Activated CD8-positive, alpha-beta memory T cell treated with anti-CD3 and anti-CD28 coated beads for 1 hour (primary cell): ENCODE measurements at places on chromosomes 2 and 18.

DNA sequence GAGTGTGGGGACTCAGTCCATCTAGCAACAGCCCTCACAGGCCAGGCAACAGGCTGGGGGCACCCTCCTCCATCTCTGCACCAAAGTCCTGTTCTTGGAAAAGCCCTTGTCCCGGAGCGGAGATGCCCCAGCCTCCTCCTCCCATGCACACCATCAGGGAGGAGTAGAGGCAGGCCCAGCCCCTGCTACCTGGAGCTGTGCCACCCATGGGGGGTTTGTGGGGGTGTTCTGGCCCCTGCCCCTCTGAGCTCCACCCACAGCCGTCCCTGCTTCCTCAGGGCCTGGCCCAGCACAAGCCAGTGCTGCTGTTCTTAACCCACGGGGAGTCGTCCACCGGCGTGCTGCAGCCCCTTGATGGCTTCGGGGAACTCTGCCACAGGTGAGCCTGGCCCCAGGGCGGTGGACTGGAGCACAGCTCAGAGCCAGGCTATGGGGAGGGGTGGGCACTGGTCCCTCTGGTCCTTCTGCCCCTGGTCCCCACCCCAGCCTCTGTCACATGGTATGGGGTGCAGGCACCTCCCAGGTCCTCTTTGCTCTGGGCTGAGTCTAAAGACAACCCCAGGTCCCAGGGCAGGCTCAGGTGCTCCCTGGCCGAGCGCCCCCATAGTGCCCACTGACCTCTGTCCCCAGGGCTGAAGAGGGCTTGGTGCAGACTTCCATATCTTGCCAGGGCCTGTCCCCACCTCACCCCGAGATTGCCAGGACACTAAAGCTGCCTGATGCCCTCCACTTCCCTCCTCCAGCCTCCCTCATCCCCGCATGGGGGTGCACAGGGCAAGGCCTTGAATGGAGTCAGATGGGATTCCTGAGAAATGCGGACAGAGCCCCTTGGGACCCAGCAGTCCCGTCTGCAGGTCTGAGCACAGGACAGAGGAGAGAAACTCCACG lies 2.7 kb downstream of the AGXT start:
- no peak for DNase-seq

DNA sequence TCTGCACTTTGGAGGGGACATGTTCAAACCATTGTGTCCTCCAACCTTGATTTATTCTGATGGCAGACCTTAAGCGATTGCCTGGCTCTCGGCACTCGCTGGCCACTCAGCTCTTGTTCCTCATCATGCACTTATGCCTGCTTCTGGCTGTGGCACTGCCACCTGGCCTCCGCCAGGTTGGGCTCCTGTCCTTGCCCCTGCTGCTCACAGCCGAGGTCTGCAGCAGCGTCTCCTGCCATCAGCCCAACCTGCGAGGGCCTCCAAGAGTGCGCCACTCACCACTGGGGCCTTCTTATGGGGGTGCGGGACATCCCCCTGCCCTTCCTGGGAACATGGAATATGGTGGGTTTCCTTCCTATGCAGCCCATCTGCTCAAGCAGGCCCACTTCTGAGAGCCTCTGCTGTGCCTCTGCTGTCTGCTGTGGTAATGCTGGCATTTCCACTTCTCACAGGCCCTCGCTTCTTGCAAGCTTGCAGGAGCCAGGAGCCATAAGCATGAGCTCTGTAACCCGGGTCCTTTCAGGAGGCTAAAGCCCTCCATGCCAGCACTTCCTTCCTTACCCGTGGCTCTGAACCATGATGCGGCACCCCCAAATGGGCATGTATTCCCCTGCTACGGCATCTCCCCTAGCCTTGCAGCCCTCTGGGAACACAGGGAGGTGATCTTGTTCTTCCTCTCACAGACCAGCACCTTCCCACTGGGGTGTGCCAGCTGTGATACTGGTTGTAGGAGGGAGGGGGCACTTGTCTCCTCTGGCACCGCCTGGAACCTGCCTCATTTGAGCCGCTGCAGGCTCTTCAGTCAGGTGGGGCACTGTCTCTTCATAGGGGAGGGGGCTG lies 58.6 kb upstream of the HS6ST1 start:
- DNase-seq, result no peak

GRCh38 chr2:86174445-86174844 lies 20.8 kb downstream of the IMMT start:
- DNase-seq, result no peak

DNA sequence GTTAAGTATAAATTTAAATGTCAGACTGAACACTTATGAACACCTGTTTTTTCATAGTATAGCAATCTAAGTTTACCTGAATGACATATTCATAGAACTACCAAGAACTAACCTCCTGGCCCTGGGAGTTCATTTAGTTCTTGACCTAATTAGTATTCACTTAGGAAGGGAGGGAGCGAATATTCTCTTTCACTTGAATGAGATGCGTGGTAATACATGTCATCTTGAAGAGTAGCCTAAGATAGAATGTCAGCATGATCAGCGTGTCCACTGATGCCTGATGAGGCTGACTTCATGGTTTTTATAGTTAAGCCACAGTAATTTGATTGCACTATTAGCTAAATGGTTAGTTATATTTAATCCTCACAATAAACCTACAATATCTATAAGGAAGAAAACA lies 13.3 kb downstream of the NDUFAF7 start:
- no peak for DNase-seq

DNA sequence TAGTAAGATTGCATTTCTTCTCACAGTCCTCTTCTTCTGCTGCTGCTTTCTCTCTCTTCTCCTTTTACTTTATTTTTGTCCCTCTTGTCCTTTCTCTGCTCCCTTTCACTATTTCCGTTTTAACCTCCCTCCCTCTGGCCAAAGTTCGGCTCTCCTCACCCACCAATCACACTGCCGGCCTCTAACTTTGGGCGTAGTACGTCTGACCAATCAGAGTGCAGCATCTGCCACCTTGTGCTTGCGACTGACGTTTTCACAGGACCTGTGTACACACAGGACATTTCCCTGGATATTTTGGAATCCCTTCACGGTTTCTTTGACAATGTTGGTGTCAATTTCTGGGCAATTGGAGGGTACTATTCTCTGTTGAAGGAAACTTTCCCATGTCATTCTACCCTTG lies 22.6 kb upstream of the ICOS start:
- no peak for DNase-seq

GRCh38 chr2:42171396-42171980 lies 2.3 kb downstream of the EML4 start:
- DNase-seq, result no peak

DNA sequence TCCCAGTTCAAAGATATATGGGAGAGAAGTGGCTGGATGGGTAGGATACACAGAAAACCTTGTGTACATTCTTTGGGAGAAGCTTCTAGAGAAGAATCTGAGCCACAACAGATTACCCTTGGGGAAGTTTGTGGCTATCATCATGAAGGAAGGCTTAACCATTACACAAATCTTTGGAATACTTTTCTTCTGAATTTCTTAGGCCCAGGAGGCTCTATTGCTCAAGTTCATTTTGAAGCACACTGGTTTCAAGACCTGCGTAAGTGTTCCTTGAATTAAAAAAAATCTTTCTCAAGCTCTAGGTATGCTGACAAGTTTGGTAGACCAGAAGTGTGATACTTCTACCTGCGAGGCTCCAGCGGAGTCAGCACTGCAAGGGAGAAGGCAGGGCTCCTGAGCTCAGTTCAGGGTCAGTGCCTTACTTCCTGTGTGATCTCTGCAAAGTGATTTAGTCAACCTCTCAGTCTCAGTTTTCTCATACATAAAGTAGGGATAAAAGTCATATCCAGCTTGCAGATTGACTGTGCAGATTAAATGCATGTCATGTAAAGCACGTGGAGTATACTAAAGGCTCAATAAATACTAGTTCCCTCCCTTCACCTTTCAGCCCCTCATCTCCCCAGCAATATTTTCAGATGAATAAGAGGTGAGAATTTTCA lies 438.6 kb downstream of the DLGAP1 start:
- DNase-seq, result no peak

DNA sequence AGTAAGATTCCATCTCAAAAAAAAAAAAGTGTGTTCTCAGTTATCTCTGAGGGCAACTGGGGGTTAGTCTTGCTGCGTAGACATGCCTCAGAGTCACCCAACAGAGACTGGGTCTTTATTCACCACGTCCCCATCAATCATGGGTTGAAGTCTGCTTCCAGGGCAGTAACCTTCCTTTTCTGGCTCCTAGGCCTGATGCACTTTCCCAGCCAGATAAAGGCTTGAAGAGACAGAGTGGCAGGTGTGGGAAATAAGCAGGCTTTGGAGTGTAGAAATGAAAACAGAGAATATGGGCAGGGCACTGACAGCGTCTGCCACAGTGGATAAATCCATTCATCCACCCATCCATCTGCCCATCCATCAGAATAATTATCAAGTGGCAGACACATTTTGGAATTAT lies 134.1 kb upstream of the LGALSL start:
- DNase-seq, result no peak

DNA sequence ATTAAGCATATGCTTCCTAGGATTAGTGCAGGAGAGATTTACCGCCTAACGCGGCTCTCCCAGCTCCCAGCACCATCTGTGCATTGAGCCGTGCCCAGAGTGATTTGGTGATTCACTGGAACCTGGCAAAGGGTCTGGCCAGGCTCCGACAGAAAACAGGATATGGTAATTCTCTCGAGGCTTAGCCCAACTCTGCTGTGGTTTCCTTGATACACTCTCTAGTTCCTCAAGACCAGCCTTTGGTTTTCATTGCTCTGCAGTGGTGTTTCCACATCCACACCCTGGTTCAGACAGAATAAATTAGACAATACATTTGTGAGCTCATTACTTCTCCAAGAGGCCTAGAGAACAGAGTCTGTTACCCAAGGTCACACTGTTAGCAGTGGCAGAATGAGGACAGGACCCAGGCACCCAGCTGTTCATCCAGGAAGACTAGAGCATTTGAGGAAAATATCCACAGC lies 23.0 kb upstream of the SMAD2 start:
- DNase-seq, result no peak

DNA sequence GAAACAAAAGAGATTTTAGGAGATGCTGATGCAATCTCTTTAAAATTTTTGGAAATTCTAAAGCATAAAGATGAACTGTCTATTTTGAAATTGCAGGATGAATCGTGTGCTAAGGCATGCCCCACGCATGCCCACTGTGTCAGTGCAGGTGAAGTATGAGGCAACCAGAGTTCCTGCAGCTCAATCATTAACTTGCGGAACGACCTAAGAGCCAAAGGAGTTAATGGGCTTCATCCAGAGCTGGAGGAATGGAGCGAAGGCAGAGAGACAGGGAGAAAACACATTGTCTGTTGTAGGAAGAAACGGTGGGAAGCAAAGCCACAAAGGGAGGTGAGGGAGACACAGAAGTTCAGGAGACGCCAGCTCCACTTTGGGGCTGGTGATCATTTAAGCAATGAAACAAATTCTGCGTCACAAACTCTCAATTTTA lies 265.2 kb downstream of the CCDC85A start:
- DNase-seq, result no peak

DNA sequence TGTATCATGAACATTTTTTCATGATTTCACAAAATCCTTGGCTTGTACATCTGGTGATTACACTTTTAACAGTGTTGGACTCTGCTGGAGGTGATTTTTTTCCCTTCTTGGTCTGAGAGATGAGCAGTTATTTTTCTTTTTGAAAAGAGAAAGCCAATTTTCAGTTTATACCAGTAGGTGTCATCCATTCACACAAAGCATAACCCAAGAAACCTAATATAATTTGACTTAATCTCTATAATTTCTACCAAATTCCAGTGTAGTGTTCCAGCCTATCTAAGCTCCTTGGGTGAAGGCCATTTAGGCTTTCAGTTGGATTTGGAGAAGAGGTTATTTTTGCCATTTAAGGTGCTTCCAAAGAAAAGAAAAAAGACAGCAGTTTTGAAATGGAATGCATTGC lies 7.7 kb upstream of the ICOS start:
- no peak for DNase-seq
